A172 (cell line): ENCODE measurements at places on chromosomes 16 and 17. TPM values are rescaled to one million over a fixed set of nuclear protein-coding genes. Genes with fewer than 3 reads are reported as not detected.
A peak's percentile ranks its signal among the peaks of the same experiment; 100 is the strongest.

HCRT gene
- total RNA-seq, result not detected in 2 replicates

SSTR5 gene
- not detected in 2 replicates for total RNA-seq

MYL4 gene
- not detected in 2 replicates for total RNA-seq

RCVRN gene
- not detected in 2 replicates for total RNA-seq

ZG16B gene
- total RNA-seq, result 1.3 and 1.8 TPM in 2 replicates

DNA sequence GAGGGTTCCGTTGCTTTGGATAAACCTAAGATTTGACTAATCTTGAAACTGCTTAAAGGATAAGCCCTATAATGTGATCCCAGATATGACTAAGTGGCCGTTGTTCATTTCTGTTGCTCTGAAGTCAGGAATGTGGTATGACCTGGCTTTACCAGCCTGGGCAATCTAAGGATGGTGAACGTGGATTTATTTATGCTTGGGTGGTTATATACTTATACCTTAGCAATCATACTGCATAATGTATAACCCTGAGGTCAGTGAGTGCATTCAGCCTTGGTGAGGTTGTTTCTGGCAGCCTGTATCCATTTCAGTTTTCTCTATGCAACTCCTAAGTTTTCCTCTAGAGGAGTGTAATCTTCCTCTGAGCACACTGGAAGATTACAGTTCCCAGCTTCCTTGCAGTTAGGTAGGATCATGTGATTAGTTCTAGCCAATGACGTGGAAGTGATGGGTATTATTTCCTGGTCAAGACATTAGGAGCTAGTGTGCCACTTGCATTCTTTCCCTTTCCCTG, 41.9 kb downstream of the FTO start:
- peak; percentile 52 for DNase-seq

DNA sequence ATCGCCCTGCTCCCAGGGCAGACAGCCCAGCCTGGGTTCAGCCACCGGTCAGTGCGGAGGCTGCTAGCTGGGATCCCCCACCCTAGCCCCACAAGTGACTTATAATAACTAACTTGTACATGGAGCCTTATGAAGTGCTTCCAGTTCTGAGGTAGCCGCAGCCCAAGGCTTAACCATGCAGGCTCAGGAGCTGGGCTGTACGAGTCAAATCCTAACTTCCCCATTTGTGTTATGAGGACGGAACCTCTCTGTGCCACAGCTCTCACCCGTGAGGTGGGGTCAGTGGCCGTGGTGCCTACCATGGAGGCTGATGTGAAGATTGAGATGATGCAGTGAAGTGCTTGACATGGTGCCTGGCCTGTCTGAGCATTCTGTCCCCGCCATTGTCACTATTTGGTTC, 27.8 kb upstream of the GOSR2 start:
- DNase-seq, result no peak

DNA sequence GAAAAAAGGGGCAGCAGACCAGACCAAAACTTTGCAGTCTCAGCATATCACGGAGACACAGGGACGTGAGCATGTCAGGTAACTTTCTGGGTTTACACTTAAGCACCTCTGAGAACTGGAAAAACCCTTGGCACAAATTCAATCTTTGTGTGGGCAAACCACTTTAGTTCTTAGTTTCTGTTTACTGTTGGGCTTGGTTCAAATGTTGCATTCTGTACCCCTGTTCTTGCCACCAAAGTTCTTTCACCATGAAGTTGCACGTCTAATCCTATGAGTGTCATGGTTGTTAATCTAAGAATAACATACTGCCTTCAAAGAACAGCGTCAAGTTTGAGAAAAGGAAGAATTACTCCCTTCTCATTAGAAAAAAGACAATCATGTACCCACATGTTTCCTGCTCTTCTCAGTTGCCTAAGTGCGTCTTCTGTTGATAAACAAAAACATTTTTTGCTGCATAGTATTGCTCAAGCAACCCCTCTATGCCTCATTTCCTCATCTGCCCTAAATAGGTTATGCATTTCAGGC, 11.6 kb downstream of the KRT33A start:
- no peak for DNase-seq

DNA sequence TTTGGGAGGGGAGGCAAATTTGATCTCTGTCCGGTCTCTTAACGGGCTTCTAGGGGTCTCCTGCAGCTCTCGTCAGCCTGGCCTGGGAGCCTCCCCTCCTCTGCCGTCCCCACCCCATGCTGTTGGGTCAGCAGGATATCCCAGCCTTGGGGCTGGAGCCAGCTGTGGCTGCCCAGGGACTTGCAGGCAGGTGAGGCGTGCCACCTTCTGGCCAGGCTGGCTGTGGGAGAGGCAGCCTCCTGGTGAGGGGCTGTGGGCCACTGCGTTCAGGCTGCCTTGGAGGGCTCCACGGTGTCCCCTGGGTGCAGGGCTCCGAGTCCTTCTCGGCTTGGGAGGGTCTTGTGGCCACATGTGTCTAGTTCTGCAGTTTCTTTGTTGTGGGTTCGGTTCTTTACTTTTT, 34.6 kb downstream of the TBCD start:
- DNase-seq, result no peak

DNA sequence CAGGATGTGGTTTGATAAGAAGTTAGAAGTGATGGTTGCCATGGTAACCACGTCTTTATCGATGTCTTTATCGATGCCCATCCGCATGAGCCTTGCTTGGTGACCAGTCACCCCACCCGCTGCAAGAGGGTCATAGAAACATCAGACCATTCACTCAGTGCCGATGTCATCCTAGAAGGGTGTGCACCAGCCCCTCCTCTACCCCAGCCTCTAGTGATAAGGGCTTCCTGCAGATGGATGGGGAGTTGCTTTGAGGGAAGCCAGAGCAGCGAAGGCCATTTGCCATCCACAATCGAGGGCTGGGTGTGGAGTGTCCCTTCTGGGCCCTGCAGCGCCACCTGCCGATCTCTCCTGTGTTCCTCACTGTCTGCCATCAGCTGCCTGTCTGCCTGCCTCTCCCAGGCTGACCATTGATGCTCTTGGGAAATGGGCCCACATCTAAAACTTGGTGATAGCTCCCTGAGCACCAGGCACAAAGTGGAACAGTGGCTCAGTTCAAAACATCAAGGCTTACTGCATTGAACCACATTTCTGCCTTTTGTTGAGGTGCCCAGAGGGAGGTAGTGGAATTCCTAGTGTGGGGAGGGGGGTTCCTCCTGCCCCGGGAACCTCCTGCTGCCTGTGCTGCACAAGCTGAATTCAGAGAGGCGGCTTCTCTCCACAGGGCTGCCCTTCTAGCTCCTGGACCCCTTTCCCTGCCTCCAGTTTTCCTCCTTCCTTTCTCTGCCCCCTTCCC, 8.9 kb downstream of the CALB2 start:
- peak; percentile 70 for DNase-seq

- peak; percentile 62 for DNase-seq
Observed at GRCh38 chr16:22898874-22899348, 84.9 kb downstream of the HS3ST2 start.

GRCh38 chr16:28538733-28539596, at the start of gene NUPR1:
Gene NUPR1 (minus strand): TSS chr16:28538974. CDS start chr16:28538907, 67 bp downstream.
- DNase-seq, result peak; percentile 97

GRCh38 chr17:79836972-79837887, 2.0 kb downstream of the CBX4 start:
- DNase-seq, result peak; percentile 64

- DNase-seq, result no peak
Observed at GRCh38 chr16:13956635-13957196, 36.8 kb downstream of the ERCC4 start.

DNA sequence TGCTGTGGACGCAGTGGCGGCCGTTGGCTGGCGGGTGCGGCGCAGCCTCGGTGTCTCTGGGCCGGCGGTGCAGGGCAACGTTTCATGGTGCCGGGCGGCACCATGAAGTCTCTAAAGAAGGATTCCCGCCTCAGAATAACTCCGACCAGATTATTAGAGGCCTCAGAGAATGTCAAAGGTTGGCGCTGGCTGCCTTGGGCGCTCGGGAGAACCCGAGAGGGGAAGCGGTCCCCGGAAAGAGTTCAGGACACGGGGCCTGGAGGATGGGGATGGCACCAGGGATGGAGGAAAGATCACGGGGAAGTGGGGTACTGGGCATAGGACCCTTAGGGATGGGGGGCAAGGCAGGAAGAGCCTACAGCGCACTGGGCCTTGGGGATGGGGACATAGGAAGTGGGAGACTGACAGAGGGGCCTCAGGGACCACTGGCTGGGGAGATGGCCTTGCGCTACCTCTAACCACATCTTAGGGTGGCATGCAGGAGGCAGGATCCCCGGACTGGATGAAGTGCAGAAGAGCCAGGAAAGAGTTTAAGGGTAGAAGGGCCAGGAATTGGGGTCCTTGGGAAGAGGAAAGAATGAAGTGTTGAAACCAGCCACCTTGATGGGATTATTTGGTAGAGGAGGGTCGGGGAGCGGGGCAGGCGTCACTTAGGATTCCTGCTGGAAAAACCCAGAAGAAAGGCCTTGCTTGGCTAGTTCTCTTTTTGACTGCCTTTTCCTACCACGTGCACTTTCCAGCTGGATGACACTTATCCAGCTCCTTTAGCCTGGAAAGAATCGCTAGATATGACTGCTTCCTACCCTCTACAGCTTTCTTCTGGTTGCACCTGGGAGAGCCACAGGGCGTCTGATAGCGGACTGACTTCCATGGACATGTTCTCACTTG, 578 bp downstream of the MYCBPAP start:
- DNase-seq, result no peak

DNA sequence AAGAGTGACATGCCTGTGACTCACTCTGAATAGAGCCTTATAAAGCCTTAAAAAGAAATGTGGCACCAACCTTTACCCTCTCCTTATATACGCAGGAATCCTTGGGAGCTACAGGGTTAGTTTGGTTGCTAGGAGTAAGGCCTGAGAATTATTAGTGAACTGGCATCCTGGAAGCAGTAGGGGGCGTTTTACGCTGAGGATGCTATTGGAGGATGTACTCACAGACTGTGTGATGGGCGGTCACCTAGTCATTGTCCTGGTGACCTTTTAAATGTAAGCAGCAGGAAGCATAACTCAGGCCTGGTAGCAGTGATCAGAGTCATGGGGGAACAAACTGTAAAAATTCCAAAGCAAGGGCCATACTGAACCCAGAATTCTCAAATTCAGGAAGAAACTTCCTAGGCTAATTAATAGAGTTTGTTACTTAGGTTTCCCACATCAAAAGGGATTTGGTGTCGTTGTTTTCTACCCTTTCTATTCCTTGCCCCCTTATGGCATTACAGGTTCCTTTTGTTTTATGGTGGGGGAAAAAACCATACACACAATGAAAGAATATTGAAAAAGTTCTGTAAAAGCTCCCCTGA, 153.8 kb downstream of the SNX11 start:
- peak; percentile 74 for DNase-seq

GRCh38 chr17:4110152-4110551, 32.7 kb downstream of the ZZEF1 start:
- DNase-seq, result peak; percentile 14

GRCh38 chr17:2952174-2952845, 111.1 kb downstream of the OR1D5 start:
- no peak for DNase-seq

DNA sequence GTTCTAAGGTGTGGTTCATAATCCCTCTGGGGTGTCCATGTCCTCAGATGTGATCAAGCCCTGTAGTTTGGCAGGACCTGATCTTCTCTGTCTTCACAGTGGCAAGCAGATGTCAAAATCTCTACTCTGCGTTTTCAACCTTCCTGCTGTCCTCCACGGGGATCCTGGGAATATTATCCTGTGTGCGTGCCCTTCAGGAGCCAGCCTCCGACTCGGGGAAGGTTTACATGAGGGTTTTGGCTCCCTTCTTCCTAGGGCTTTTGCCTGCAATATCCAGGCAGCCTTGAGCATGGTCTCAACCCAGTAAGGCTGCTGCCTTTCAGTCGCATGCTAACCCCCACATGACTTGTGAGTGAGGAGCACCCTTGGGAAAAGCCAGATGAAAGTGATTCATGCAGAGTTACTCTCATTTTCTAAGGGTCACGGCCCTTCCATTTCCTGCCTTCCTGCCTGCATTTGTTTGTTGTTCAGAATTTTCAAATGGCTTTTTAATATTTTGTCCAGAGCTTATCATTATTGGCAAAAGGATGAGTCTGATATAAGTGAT, 202.2 kb upstream of the CHMP6 start:
- DNase-seq, result peak; percentile 92

- no peak for DNase-seq
Observed at GRCh38 chr17:49577650-49577934, 1.9 kb downstream of the NXPH3 start.

GRCh38 chr16:56626685-56627084, 1.1 kb downstream of the MT1E start:
- DNase-seq, result no peak

DNA sequence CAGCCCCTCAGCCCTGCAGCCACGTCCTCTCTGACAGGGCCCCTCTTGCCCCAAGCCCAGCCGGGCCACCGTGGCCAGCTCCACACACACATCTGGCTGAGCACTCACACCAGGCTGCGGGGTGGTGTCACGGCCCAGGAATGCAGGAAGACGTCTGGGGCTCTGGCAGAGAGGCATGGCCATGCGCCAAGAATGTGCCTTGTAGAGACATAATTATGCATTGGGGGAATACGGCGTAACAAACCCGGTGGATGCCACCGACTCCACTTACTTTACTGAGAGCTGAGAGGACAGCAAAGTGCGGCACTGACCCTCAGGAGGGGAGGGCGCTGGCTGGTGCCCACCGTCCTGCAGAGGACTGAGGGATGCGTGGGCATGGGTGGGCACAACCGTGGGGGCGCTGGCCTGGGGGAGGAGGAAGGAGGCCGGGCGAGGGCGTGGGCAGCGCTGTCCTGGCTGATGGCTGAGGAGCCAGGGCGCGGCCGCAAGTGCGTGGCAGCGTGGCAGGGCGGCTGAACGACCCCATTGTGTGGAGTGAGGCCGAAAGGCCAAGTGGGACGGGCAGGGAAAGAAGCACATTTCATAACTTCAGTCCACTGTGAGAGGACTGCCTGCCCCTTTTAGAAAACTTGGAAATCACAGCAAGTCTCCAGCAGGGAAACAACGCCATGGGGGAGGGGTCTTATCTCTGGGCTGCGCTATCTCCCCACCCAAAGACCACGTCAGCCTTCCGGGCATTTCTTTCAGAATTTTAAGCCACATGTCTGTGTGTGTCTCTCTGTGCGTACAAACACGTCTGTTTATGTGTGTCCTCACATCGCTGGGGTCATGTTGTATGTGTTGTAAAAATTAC, 30.6 kb downstream of the METRNL start:
- DNase-seq, result peak; percentile 100

GRCh38 chr16:81556715-81557284, 112.2 kb downstream of the CMIP start:
- peak; percentile 30 for DNase-seq

- DNase-seq, result no peak
Observed at GRCh38 chr16:80536238-80536637, 4.6 kb upstream of the DYNLRB2 start.

GRCh38 chr17:9979463-9979995, 74.5 kb upstream of the RCVRN start:
- no peak for DNase-seq

- no peak for DNase-seq
Observed at GRCh38 chr16:10760858-10761257, 17.2 kb downstream of the NUBP1 start.
